Activated CD8-positive, alpha-beta memory T cell treated with anti-CD3 and anti-CD28 coated beads for 4 hours (primary cell): ENCODE measurements at places on chromosomes 5 and 9.

- DNase-seq: no peak
Measured at GRCh38 chr9:113737517-113738271, 138.4 kb upstream of the ZNF618 start.

DNA sequence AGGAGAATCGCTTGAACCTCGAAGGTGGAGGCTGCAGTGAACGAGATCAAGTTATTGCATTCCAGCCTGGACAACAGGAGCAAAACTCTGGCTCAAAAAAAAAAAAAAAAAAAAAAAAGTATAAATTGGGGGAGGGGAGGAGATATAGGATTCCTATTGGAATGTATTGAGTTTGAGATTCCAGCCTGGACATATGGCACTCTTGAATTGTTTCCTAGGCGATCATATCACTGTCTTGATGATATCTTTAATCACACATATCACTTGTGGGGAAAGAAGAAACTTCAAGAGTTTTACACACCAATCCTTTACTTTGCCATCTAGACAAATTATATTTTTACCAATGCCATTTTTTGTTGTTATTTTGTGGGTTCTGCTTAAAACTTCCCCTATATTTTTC, 42.4 kb downstream of the TMC1 start:
- no peak for DNase-seq

DNA sequence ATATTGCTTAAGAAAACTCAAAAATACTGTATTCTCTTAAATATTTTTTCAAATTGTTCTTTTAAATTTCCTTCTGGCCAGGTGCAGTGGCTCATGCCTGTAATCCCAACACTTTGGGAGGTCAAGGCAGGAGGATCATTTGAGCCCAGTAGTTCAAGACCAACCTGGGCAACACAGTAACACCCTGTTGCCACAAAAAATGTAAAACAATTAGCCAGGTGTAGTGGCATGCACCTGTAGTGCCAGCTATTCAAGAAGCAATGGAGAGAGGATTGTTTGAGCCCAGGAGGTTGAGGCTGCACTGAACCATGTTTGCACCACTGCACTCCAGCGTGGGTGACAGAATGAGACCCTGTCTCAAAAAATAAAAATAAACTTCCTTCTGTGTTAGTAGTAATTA, 94.3 kb downstream of the STRBP start:
- DNase-seq: no peak

DNA sequence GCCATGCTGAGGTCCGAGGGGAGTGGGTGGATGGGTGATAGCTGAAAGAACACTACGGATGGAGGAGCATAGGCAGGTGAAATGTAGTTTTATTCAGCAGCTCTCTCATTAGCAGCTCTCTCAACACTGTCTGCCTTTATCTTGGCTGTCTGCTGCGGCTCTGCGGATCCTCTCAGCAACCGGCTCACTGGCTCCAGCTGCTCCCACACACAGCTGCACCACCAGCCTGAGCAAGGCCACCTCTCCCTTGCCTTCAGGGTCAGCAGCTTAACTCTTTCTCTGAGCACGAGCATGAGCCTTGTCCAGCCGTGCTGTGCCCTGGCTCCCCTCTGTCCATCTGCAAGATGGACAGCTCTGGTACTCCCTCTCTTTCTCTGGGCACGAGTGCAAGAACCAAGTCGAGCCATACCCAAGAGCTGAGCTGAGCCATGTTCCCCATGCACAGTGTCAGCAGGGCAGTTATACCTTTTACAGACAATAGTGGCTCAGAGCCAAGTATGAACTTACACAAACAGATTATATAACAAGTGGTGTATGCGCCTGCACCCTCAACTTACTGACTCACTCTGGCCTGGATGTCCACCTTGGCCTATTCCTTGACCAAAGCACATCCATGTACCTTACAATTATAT, 108.5 kb downstream of the MACIR start:
- no peak for DNase-seq

DNA sequence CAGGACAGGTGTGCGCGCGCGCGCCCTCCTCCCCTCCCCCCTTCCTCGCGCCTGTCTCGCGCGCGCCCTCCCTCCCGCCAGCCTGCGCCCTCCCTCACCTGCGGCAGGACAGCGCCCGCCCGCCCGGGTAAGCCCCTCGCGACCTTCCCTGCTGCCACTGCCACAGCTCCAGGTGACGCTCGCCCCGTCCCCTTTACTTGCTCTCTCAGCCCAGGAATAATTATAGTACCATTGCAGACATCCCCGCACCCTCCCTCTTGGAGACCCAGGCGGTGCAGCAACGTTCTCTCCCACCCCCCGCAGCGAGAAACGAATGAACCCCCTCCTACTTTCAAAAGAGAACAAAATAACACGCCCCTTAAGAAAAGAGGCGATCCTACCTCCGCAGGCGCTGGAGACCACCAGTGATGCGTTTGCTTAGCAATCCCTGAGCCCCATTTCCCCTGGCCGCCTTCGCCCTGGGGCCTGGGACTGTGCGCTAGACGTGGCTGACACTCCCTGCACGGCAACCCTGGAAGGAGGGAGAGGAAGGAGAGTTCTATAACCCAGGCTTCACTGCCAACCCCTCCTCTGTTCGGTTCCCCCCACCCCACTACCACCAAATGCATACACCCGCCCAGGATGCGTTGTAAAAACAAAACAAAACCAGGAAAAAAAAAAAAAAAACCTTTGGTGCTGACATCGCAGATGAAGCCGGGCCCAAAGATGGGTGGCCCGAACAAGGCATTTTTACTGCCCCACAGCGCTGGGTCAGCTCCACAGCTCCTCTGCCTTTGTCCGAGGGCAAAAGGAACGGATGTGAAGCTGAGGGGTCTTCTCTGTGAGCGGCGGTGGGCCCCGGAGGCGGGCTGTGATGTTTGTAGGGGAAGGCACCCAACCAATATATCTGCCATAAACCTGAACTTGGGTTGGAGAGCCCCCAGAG, 5.6 kb upstream of the PURA start:
- no peak for DNase-seq
